ENCODE measurements at places on chromosomes 12 and 14.

DNA sequence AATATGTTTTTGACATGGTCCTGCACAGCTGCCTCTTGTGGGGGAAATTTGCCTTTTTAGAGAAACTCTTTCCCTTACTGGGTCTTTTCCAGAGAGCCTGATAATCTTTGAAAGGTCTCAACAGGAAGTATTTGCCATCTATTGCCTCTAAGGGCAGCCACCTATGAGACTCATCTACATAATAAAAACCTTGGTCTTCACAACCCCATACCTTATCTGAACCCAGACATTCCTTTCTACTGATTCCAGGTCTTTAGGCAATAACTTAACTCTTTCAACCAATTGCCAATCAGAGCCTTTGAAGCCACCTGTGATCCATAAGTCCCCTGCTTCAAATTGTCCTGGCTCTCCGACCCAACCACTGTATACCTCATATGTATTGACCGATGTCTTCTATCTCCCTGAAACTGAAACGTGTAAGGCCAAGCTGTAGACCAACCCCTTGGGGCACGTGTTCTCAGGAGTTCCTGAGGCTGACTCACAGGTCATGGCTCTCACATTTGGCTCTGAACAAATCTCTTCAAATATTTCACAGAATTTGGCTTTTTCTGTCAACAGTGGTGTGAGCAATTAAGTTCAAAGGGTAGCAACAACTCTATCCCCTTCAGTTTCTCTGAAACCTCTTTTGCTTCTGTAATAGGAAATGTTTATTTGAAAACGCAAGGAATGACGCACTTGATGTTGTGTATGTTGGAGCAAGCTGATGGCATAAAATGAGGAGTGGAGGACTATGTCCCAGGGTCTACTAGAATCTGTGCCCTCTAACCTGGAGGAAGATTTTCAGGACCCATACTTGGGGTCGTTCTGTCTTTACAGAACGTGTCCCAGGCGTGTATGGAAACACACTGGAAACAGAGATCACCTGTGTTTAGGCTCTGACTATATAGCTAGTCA, 49.2 kb upstream of the EIF5 start:
- no peak for DNase-seq

- no peak for DNase-seq
Observed at GRCh38 chr14:45251912-45252311, 1.1 kb downstream of the MIS18BP1 start.

DNA sequence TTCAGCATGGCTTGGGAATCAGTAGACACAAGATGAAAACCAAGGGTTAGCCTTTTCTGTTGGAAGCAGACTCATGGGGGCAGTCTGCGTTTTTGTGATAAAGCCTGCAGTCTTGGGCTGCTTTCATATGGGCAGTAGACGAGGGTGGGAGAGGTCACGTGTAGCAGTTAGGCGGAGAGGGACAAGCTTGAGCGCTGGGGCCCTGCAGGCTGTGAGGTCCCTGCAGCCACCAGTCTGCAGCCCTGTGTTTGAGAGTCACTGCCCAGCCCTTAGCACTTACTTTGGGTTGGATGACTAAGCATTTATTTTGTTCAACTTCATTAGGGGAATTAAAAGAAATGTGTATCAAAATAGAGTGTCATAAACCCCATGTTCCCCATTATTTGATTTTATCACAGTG, 37.2 kb downstream of the EP400 start:
- DNase-seq: no peak

DNA sequence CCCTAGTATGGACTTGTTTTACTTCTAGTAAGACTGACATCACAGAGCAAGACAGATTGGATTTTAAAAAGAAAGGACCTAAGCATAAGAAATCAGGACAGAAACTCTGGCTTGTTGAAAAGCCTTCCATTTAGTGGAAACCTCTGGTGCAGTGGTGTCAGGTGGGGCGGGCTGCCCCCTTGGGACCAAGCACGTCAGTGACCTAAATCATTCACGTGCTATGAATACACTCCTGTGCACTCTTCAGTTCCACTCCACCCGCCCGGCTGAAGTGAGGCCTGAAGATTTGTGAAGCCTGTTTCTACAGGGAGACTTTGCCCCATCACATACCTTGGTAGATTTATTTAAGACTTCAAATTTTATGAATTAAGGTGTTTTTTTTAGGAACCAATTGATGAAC, 58.2 kb upstream of the STRN3 start:
- DNase-seq: no peak

GRCh38 chr14:83071888-83072501, 1538.3 kb upstream of the SEL1L start:
- no peak for DNase-seq

- no peak for DNase-seq
Observed at GRCh38 chr12:121465921-121466793, 66.2 kb downstream of the RNF34 start.

- DNase-seq: no peak
Observed at GRCh38 chr12:118946256-118946655, 35.1 kb upstream of the SRRM4 start.

- no peak for DNase-seq
Observed at GRCh38 chr12:100303831-100304230, 36.9 kb downstream of the SCYL2 start.

GRCh38 chr14:65369560-65369959, 43.0 kb upstream of the FUT8 start:
- no peak for DNase-seq
